ENCODE measurements at places on chromosomes 13 and 19.
A peak's percentile ranks its signal among the peaks of the same experiment; 100 is the strongest.

DNA sequence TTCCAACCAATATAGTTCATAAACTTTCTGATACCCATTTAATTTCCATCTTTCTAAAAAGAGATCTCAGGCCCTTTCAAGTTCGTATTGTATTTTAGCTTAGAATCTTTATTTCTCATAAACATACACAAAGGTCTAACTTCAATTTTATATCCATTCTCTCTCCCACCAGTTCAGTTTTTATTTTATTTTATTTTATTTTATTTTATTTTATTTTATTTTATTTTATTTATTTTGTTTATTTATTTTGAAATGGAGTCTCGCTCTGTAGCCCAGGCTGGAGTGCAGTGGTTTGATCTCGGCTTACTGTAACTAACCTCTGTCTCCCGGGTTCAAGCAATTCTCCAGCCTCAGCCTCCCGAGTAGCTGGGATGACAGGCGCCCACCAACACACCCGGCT lies 552.8 kb downstream of the SLITRK5 start:
- DNase-seq: no peak

DNA sequence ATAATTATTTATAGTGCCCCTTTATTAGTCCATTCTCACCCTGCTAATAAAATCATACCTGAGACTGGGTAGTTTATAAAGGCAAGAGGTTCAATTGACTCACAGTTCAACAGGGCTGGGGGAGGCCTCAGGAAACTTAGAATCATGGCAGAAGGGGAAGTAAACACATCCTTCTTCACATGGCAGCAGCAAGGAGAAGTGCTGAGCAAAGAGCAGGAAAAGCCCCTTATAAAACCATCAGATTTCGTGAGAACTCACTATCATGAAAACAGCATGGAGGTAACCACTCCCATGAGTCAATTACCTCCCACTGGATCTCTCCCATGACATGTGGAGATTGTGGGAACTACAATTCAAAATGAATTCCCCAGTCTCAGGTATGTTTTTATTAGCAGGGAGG lies 89.9 kb upstream of the STARD13 start:
- peak; percentile 6 for DNase-seq

DNA sequence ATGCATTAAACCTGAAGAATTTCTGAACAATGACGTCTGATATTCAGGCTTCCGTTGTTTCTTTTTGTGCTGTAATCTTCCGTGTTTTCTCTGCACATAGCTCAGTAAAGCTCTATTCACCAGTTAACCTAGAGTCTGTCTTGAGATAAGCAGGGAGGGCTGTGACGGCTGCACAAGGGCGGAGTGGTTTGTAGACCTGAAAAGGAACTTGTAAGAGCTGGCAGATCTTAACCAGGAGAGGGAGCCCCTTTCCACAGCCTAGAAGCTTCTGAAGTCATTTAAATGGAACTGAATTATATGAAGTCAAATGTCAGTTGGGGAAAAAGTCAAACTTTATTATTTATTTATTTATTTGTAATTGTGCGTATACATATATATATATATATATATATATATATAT lies 27.5 kb downstream of the DPRX start:
- DNase-seq: peak; percentile 95

GRCh38 chr13:32663660-32664059 lies 77.4 kb downstream of the PDS5B start:
- no peak for DNase-seq

- DNase-seq: peak; percentile 44
Measured at GRCh38 chr19:3075605-3076431, 13.5 kb upstream of the TLE5 start.

DNA sequence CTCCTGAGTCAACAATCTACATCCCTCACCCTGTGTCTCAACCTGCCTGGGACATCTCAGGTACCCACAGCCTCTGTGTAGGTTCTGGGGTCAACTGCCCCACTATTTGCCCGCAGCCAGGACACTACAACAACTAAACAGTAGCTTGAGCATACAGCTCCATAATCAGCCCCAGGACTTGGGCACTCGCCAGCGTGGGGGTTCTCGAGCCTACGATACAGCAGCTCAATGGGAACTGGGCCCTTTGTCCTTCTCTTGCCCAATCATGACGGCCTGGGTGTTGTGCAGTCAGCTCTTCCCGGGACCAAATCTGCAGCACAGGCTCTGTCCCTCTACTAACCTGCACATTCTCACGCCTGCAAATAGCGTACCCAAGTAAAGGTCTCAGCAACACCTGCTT lies 1.3 kb downstream of the ZNF180 start:
- DNase-seq: no peak

DNA sequence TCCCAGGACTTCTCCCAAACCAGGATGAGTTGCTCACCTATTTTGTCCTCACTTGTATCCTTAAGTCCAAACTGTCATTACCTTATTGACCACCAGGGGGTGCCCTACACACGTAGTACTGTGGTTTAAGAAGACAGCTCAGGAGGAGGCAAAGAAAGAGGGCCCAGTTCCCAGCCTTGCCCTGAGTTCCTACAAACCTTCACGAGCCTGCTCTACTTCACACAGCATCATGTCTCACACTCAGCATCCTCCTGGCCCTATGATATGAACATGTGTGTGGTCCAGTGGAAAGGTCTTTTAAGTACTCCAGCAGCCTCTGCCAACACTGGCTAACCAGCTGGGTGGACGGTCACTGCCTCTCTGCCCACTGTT lies 8.1 kb upstream of the ZNF784 start:
- peak; percentile 97 for DNase-seq

DNA sequence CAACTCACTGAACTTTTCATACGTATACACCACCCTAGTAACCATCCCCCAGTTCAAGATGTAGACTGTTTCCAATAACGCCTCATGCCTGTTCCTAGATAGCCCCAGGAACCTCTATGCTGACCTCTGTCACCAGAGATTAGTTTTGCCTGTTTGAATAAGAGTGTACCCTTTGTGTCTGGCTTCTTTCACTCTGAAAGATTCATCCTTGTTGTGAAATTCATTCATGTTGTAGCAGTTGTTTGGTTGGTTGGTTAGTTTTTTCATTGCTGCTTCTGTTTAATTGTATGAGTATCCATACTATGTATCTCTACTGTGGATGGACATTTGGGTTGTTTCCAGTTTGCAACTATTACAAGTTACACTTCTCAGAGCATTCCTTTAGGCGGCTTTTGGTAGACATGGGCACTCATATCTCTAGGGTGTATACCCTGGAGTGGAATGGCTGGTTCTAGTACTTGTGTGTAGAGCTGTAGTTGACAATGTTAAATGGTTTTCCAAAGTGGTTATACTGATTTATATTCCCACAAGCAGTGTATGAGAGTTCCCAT lies 1.6 kb downstream of the RNASEH2B start:
- peak; percentile 81 for DNase-seq

- no peak for DNase-seq
Measured at GRCh38 chr13:101985321-101985720, 416.5 kb downstream of the FGF14 start.

DNA sequence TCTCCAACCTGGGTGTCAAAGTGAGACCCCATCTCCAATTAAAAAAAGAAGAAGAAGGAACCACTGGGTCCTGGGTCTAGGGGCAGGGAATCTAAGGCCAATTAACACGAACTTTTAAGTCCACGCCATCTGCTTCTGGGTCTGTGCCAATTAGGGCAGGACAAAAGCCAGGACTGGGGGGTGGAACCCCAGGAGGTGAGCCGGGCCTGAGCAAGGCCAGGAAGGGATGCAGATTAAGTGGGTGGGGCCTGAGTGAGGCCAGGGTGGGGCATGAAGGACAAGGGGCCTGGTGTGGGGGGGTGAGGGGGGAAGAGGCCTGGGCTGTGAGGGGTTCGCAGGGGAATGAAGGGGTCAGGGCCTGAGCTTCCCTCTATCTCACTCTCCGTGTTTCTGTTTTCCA lies 26.3 kb upstream of the ZNF83 start:
- DNase-seq: no peak

DNA sequence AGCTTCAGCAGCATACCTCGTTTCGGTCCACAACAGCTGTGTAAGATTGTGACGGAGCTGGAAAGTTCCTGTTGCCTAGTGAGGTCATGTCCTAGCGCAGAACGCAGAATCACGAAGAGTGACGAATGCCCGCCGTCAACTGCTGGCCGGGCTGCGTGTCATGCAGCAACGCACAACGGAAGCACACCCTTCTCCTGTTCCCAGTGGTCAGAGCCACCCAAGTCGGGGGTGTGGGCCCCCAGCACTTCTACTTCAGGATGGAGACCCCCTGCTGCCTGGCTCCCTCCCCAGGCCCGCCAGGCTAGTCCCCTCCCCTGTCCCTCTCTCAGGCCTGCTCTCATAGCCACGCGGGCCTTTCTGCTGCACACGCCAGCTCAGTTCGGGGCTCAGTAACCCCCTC lies 25.9 kb downstream of the C2CD4C start:
- no peak for DNase-seq

DNA sequence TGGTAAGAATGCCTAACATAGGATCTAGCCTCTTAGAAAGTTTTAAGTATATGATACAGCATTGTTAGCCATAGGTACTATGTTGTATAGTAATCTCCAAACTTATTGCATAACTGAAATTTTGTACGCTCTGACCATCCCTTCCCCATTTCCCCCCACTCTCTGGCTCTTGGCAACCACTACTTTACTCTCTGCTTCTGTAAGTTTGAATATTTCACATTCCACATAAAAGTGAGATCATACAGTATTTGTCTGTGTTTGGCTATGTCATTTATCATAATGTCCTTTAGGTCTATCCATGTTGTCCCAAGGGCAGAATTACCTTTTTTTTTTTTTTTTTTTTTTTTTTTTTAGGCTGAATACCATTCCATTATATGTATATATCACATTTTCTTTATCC lies 396.9 kb downstream of the DLEU7 start:
- DNase-seq: no peak

- no peak for DNase-seq
Measured at GRCh38 chr13:30319130-30319529, 11.8 kb upstream of the KATNAL1 start.

GRCh38 chr19:50275577-50276368 lies 53.4 kb downstream of the KCNC3 start:
- DNase-seq: no peak

- peak; percentile 40 for DNase-seq
Measured at GRCh38 chr19:23440791-23441190, 45.5 kb upstream of the ZNF91 start.

DNA sequence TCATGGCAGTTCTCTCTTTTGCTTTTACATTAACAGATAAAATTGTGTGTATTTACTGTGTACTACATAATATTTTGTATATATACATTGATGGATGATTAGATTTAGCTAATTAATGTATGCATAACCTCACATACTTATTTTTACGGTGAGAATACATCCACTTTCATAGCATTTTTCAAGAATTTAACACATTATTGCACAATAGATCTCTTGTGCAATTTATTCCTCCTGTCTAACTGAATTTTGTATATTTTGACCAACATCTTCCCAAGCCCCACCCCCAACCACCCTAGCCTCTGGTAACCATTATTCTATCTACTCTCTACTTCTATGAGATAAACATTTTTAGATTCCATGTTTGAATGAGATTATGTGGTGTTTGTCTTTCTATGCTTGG lies 194.7 kb downstream of the RBM26 start:
- DNase-seq: peak; percentile 41

- DNase-seq: no peak
Measured at GRCh38 chr13:99417201-99418102, 83.8 kb upstream of the TM9SF2 start.

GRCh38 chr13:112247471-112248405 lies 128.4 kb upstream of the SPACA7 start:
- DNase-seq: no peak

DNA sequence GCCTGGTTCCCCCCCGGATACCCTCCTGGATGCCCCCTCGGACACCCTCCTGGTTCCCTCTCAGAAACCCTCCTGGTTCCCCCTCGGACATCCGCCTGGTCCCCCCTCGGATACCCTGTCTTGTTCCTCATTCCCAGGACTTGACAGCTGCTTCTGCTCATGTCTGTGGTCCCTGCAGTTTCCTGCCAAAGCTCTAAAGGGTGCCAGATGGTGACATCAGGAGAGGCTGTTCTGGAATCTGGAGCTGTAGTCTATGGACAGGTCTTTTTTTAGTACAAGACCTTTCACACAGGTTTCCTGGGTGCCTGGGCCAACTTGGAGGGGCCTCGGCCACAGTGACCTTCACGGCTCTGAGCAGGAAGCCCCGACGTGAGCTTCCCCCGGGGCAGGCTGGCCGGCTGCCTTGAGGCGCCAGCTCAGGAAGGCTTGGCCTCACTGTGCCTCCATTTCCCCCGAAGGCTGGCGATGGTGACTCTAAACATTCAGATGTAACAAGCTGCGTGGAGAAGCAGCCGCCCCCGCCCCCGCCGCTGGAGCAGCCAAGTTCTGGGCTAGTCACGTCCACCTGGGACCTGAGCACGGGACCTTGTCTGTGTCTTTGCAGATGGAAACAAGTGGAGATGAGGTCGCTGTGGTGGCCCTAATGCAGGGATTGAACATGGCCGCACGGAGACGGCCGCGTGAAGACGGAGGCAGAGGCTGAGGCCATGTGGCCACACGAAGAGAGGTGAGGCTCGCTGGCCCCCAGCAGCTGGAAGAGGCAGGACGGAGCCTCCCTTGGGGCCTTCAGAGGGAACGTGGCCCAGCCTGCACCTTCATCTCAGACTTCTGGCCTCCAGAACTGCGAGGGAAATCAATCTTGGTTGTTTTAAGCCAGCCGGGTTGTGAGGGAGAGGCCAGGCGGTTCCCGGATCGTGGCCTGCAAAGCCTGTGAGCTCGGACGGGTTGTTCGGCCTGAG lies 12.7 kb downstream of the SGTA start:
- DNase-seq: no peak

GRCh38 chr13:43760257-43760656 lies 26.5 kb downstream of the ENOX1 start:
- DNase-seq: no peak

DNA sequence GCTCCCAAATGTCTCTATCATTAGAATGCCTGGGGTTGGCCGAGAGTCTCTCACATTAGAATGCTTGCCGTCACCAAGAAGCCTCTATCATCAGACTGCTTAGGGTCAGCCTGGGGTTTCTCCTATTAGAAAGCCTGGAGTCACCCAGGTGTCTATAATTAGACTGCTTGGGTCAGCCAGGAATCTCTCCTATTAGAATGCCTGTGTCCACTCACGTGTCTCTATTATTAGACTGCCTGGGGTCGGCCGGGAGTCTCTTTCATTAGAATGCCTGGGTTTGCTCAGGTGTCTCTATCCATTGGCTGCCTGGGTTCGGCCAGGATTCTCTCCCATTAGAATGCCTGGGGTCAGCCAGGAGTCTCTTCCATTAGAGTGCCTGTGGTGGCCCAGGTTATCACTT lies 1453.1 kb downstream of the UQCRFS1 start:
- DNase-seq: no peak
